Right atrium auricular region (tissue), 2 donors: ENCODE measurements at places on chromosomes 1 and 21. TPM values are rescaled to one million over a fixed set of nuclear protein-coding genes. Genes with fewer than 3 reads are reported as not detected.
A peak's percentile ranks its signal among the peaks of the same experiment; 100 is the strongest.

The URB2 gene
- 4.5 TPM for total RNA-seq

- no peak for DNase-seq
Measured at GRCh38 chr1:60763741-60764140, 318.6 kb upstream of the NFIA start.

DNA sequence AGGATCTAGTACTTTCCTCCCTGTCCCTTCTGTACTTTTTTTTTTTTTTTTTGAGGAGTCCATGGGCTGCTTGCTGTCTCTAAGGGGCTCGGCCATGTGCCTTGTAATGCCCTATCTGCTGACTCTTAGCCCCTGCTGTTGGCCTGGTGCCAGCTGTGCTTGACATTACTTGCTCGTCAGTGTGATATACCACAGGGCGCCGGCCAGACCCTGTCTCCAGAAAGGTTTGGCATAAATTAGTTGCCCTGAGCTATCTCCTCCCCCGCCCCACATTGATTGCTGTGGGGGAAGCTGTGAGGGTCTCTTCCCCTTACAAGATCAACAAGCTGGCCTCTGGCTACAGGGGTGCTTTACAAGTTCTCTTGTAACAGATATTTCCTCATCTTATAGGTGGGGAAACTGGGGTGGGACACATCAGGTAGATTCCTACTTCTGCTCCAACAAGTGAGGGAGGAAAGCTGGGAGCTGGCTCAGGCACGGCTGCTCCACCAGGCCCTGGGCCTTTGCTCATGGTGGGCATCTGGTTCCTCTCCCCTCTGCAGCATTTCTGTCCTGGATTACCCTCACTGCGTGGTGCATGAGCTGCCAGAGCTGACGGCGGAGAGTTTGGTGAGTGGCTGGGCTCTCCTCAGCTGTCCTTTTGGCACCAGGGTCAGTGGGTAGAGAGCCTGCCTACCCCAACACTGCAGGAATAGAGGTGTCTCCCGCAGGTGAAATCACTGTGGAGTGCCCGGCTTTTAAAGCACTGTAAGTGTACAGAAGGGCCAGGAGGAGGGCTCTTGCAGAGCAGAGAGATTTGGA, 15.6 kb downstream of the STRIP1 start:
- DNase-seq: no peak

GRCh38 chr21:45366931-45367401, 38.0 kb upstream of the COL18A1 start:
- peak; percentile 79 for DNase-seq

GRCh38 chr21:17709266-17709611, 96.5 kb upstream of the BTG3 start:
- no peak for DNase-seq

GRCh38 chr1:54237586-54237985, 37.6 kb downstream of the MRPL37 start:
- DNase-seq: no peak

DNA sequence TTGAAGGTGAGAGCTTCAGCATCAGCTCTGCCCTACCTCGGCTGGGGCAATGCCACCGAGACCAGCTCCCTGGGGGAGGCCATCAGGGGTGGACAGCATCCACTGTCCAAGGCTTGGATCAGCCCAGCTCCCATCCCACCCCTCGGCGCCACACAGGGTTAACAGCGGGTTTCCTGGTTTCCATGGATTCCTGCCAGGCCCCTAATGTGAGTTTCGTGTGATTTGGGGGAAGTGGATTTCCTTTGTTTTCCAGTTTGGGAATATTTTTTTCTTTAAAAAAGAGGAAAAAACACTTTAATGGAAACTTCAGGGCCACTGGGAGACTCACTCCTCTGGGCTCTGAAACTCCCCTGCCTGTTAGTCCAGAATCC, 34.3 kb downstream of the CASZ1 start:
- no peak for DNase-seq

- DNase-seq: no peak
Measured at GRCh38 chr1:117235863-117236465, 25.2 kb upstream of the VTCN1 start.

GRCh38 chr1:16484931-16485330, 29.2 kb downstream of the RNU1-1 start:
- no peak for DNase-seq

The KCNH1 gene
- total RNA-seq: not detected

DNA sequence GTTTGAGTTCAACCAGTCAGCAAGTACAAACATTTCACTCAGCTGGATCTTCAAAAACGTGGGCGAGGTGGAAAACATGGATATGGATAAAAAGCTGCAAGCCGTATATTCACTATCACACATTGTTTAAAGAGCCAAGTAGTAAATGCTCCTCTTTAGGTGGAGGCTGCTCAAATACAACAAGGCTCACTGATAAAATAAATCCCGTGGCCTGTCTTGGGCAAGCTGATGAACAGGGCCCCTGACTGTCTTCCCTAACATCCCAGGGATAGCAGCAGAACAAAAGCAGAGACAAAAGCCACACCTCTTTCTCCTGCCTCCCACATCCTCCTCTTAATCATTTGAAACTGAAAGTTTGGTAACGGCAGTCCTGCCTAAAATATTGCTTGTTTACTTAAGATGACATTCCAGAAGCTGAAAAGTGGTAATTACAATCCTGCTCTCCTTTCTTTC, 357.7 kb downstream of the TTLL7 start:
- DNase-seq: no peak

DNA sequence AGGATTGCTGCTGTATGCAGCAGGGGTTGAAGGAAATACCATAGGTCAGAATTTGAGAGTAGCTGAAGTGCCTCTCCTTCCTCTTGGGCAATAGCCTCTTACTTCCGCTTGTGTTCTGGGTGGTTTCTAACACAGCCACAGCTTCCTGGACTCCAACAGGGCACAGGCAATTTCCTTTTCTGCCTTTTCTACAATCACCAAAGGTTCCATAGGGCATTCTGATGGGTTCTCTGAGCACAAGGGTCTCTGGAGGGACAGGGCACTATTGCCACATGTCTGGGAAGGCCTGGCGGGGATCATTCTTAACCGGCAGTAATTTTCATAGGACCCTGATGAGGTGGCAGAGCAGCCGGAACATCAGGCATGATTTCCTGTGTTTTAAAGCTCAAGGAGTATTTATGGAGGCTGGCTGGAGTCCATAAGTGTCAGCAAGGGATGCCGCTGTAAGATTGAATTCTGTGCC, 5.5 kb upstream of the AGTRAP start:
- DNase-seq: no peak

DNA sequence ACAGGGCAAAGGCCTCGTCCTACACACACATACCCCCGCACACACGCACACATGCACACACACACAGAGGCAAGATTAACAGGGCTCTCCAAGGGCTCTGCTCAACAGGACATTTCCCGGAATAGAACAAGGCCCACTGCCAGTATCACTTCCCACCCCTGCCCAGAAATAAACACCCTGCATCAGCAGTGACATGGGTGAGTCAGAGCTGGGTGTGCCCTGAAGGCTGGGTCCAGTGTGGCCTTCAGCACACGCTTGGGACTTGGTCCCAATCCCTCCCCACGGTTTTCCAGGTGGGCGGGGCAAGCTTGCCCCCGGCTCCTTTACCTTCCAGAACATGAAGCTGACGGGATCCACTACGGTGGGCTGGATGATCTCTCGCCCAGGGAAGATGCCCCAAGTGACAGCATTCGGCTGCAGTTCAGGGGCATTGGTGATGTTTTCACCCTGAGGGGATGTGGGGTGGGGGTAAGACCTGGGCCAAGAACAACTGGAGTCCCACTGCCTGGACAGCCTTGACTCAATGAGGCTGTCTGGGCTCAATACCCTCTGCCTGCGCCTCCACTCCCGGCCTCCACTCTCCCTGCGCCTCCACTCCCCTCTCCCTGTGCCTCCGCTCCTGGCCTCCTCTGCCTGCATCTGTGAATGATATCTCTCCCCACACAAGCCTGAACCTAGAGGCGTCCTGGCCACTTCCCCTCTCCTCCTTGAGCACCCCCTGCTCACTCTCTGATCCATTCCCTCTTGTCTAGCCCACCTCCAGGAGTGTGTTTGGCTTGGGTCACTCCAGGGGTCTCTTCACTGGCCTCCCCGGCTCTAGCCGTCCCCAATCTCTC, 14.7 kb downstream of the MTHFR start:
- peak; percentile 98 for DNase-seq

DNA sequence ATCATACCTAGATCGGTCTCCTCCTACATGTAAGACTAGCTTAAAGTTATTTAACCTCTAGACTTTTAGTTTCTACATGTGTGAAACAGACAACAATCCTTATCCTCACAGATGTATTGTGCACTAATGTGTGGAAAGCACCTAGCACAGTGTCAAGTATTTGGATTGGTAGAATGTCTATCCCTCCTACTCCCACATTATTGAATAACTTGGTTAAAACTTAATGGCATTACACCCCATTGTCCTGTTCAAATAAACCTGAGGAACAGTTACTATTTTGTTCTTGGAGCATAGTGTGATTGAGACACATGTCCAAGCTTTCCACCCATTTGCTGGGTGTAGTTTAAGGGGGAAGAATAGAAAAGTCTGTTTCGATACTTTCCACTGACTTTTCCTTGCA, 208.8 kb upstream of the JUN start:
- no peak for DNase-seq

- DNase-seq: no peak
Measured at GRCh38 chr1:244165701-244166100, 114.6 kb downstream of the ZBTB18 start.

GRCh38 chr1:35554266-35555211, 2.7 kb downstream of the KIAA0319L start:
- DNase-seq: no peak

The MACO1 gene
- total RNA-seq: 14.0 TPM

DNA sequence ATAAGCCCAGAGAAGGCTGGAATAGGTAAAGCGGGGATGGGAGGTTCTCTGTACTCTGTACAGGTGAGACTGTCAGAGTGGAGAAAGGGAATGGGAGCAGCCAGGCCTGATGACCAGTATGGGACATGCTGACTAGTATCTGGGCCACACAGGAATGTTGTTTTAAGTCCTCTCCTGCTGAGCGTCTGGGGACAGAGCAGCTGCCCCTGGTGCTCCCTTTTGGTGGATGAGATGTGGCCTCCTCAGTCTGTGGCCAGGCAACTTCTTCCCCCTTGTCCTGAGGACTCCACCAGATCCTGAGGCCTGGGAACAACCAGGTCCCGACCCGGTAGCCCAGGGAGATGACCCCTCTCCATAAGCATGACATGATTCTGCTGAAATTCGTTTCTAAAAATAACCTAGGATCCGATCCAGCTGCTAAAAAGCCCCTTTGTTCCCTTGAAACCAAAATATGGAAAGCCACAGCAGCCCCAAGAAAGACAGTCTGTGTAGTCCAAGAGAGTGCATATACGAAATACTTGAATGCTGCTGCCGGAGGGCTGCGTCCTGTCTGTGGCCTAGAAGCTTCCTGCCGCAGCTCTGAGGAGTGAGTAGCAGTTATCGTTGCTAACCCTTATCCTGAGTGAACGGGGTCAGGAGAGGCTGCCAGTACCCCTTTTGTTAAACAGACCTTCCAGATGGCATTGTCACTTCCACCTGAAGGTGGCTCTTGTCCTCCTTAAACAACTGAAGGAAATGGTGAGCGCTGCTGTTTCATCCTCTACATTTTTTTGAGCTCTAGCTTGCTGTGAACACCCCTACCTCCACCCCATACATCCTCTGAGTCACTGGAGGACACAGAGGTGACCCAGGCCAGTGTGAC, 47.1 kb downstream of the ATP2B4 start:
- DNase-seq: peak; percentile 78

The NHLH1 gene
- not detected for total RNA-seq

DNA sequence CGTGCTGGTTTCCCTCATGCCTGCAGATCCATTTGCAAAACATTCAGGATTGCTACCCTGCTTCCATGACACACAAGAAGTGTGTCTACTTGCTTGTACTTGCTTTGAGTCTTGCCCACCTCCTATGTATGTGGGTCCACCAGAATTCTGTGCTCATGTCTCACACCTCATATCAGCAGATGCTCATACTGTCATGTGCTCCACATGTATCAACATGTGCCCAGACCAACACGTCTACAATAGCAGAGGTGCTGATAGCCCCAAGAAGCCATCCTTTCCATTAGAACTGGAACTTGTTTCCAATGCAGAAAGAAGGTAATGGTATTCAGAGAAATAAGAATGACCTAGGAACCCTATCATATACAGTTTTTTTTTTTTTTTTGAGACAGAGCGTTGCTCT, 27.9 kb upstream of the MYOC start:
- no peak for DNase-seq

DNA sequence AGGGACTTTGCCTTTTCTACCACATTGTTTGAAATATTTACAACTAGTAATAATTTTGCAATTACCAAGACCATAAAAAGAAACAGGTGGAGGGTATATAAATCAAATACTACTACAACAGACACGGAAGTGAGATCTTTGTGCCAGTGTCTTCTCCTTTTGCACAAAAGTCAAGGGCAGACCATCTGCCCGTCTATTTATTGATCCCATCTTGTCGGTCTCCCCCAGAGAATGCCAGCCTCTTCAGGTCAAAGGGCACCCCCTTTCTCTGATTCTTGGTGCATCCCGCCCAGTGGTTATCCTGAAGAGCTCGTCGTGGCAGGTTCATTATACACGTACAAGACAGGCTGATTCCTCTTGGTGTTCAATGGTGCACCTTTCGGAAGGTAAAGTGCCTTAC, 4.8 kb upstream of the PDE9A start:
- no peak for DNase-seq

The EPHA2 gene
- 17.5 TPM for total RNA-seq

DNA sequence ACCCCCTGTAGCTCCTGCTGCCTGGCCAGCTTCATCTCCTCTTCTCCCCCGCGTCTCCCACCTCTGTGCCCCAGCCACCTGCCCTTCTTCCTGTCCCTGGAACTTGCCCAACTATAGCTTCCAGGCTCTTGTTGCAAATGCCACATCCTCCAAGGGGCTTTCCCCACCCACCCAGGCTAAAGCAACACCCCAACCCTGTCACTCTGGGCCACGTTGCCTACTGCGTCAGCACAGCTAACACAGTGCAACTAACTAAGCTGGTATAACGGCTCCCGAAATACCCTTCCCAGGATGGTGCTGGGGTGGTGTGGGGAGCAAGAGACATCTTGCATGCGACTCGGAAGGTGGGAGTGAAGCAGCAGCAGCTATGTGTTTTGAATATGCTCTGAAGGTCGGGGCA, 19.7 kb downstream of the CAMK2N1 start:
- no peak for DNase-seq
